ENCODE measurements at places on chromosomes 5 and 9.

DNA sequence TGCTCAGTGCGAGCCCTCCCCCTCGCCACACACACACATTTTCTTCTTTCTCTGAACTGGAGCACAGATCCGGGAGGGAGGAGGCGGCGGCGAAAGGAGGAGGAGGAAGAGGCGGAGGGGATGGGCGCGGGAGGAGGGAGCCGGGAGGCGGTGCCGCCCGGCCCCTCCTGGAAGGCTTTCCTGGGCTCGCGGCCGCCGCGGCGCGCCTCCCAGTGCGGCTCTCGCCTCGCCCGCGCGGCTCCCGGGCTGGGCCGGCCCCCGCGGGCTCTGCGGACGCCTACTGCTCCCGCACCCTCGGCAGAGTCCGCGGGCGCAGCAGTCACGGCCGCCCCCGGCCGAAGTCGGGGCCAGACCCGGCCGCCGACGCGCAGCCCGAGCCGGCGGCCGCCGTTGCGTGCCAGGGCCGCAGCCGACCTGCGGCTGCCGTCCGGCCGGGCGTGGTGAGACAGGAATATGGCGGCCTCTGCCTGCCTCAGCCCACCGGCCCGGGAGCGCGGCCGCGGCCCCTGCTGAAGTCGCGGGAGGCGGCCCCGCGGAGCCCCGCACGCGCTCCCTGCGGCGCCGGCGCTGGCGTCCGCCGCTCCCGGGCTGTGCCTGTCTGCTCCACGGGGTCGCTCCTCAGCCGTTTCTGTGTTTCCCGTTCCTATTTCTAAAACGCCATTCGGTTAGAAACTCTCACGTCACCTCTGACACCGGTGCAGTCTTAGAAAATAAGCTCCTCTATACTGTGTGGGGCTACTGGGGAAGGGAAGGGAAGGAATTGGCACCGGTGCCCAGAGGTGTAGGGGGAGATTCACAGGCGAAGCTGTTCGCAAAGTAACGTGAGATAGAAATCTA lies 500 bp upstream of the GNAQ start:
- peak; percentile 15 for DNase-seq

DNA sequence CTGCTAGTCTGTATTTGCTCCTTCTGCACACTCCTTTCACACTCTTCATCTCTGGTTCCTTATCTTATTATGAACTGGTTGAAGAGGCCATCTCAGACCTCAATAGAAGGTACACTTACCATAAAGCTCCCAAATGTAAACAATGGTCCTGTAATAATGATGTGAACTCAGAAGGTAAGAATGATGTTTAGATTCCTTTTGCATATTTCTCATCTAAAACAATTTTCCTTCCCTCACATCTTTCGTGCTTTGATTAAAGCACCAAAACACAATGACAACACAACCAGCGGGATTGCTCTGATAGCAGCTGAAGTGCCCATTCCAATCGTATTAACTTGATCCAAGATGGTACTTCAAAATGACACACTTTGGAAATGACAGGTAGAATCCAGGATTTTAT lies 34.3 kb downstream of the NFIB start:
- no peak for DNase-seq

DNA sequence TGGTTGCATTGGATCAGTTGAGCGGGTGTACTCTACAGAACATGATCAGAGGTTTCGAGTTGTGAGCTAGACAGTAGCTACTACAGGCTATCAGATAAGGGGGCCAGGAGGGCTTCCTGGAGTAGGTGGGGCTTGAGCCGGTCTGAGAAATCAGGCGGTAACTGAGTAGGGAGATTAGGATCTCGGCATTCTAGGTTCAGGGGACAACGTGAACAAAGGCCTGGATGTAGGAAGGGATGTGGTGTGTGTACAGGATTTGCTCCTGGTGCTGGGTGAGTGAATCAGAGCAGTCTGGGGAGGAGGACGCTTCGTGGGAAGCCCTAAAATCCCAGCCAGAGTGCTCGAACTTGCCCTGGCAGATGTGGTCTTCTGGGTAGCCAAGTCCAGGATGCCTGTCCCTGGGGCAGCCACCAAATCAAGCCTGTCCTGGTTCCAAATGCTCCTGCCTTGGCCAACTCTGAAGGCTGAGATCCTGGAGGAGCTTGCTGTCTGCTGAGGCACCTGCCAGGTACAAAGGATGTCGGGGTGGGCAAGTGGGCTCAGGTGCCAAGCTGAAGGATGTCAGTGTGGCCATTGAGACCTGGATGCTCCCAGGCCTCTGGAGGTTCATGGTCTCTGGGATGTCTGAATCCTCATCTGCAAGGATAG lies 33.4 kb downstream of the STC2 start:
- no peak for DNase-seq

DNA sequence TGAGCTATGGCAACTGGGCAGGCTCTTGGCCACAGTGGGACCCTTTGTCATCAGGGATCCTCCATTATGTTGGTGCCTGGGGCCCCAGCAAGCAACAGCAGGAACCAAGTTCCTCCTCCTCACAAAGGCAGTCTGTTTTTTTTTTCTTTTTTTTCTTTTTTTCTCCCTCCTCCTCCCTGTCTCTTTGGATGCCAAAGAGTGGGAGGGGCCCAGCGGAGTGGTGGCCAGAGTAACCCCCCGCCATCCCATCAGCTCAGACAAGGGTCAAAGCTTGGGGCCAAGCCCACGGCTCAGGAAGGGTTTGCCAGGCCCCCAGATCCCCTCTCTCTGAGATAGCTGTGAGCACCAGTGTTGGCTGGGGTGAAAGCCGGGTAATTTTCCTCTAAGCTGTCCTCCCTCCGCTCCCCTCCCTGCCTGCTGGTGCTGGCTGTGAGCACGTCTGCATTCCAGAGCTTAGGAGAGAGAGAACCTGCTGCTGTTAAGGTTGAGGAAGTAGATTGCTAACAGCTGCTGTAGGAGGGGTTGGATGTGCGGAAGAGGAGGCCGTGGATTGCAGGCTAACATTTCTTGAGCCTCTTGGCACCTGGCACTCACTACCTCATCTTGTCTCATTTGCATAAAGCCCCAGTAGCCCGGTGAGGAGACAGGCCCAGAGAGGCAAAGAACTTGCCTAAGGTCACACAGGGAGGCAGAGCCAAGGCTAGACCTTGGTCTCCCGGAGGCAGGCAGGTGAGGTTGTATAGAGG lies 21.2 kb downstream of the GSN start:
- DNase-seq: no peak

DNA sequence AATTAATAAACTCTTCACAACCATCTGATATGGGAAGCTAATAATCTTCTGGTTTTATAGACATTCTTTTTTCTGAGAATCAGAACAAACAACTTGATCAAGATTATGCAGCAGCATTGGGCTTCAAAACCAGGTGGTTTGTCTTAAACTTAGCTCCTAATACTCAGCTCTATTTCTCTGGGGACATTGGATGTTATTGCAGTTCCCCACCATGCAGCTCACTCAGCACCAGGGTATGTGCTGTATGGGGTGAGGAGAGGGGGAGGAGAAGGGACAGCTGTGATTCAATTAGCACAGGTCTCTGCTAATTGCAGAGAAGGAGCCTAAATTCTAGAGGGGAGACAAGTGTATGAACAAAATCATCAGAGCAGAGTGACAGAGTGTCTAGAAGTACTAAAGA lies 210.7 kb upstream of the TNC start:
- no peak for DNase-seq

DNA sequence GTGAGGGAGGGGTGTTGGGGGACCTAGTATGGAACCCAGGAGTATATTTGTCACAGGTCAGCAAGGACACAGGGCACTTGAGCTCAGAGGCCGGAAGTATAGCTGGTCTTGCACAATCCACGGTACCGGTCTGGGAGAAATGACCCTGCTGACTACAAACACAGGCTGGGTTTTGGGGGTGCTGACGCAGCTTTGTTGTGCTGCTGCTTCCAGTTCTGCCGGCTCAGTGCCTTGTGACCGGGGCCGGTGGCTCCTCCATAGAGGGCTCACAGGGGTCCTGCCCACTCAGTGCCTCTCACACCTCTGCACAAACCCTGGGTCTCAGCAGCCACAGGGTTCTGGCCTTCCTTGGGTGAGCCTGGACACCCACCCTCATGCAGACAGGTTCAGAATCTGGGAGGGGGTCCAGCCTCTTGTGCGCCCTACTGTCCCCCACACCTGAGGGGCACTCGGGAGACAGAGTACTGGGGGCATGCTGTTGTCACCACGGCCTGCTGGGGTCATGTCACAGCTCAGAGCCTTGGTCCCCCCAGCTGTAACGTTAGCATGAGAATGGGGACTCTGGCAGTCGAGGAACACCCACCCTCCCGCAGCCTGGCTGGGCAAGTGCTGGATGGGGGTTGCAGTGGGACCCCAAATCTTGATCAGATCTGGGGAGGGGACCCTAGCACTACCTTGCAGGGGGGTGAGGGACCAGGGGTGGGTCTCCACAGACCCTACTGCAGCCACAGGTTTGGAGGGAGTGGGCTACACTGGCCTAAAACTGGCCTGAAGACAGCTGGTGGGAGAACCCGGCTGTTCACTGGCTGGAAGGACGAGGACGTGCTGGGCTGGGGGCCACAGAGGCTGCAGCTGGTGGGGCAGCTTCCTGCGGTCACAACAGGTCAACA lies 17.7 kb downstream of the NINJ1 start:
- DNase-seq: no peak
